Mammary epithelial cell (primary cell): ENCODE measurements at places on chromosomes 4 and X.

GRCh38 chrX:140766024-140766611, 56.6 kb downstream of the LINC00632 start:
- DNase-seq, result peak; percentile 13

DNA sequence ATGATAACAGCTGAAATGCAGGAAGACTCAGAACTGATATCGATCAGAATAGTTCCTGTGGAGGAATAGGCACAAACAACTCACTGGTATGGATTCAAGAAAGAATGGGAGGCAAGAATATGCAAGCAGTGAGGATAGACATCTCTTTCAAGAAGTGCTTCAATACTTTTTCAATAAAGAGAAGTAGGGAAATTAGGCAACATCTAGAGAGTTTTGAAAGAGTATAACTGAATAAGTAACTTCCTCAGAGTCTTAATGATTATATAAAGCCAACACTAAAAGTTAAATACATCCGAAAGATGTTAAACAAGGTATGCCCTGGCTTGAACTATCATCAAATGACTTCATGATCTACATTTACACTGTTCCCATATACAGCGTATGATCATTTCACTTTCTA, 1443.0 kb downstream of the PCDH7 start:
- DNase-seq, result no peak

GRCh38 chr4:31408121-31408520, 688.0 kb downstream of the PCDH7 start:
- DNase-seq, result no peak

DNA sequence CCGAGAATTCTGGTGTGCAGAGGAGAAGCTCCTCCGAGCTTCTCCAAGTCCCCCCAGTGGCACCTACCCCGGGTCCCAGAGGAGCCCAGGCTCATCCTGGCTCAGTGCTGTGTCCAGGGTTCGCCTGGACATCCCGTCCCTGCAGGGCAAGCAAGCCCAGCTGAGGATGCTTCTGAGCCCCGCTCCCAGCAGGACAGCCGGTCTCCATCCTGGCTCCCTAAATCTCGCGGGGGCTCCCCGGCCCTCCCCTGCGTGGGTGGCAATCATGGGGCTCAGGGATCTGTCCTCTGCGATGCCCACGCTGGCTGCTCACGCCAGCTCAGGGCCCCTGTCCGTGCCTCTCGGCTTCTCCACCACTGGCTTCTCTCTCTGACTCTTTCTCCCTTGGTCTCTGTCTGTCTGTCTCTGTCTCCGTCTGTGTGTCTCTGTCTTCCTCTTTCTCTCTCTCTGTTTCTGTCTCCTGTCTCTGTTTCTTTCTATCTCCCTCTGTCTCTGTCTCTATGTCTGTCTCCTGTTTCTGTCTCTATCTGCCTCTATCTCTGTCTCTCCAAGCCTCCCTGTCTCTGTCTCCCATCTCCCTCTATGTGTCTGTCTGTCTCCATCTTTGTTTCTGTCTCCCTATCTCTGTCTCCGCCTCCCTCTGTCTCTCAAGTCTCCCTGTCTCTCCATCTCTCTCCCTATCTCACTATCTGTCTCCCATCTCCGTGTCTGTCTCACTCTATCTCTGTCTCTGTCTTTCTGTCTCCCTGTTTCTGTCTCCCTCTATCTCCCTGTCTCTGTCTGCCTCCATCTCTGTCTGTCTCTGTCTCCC, 27.8 kb upstream of the SLC25A6 start:
- DNase-seq, result no peak

DNA sequence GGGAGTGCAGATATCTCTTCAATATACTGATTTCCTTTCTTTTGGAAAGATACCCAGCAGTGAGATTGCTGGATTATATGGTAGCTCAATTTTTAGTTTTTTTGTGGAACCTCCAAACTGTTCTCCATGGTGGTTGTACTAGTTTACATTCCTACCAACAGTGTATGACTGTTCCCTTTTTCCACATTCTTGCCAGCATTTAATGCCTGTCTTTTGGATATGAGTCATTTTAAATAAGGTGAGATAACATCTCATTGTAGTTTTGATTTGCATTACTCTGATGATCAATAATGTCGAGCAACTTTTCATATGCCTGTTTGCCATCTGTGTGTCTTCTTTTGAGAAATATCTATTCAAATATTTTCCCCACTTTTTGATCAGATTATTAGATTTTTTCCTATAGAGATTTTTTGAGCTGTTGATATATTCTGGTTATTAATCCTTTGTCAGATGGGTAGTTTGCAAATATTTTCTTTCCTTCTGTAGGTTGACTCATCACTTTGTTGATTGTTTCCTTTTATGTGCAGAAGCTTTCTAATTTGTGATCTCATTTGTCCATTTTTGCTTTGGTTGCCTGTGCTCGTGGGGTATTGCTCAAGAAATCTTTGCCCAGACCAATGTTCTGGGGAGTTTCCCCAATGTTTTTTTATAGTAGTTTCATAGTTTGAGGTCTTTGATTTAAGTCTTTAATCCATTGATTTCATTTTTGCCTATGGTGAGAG, 552.7 kb downstream of the ZNF674 start:
- peak; percentile 60 for DNase-seq
